Smooth muscle cell of the pulmonary artery (primary cell): ENCODE measurements at places on chromosomes 2 and 18. TPM values are rescaled to one million over a fixed set of nuclear protein-coding genes. Genes with fewer than 3 reads are reported as not detected.

B3GNT7 gene
- total RNA-seq, result 0.52 and 1.1 TPM in 2 replicates

TSPYL6 gene
- total RNA-seq, result not detected in 2 replicates

LRRTM1 gene
- not detected in 2 replicates for total RNA-seq

CNDP2 gene
- 55.8 and 68.5 TPM in 2 replicates for total RNA-seq

MRPS5 gene
- total RNA-seq, result 32.6 and 39.5 TPM in 2 replicates

MFSD2B gene
- 0.03 and 0.13 TPM in 2 replicates for total RNA-seq

STK17B gene
- total RNA-seq, result 60.5 and 86.0 TPM in 2 replicates

ACTG2 gene
- 32.7 and 43.4 TPM in 2 replicates for total RNA-seq

SETBP1 gene
- total RNA-seq, result 3.3 and 5.5 TPM in 2 replicates

RNF152 gene
- total RNA-seq, result 36.8 and 68.2 TPM in 2 replicates

OTOS gene
- not detected in 2 replicates for total RNA-seq

FER1L5 gene
- total RNA-seq, result 0.76 and 0.78 TPM in 2 replicates

CD8A gene
- total RNA-seq, result 0.07 TPM in 1 of 2 replicates, not detected in the other

SMPD4 gene
- total RNA-seq, result 19.7 and 26.6 TPM in 2 replicates

C1GALT1C1L gene
- 0.20 and 1.2 TPM in 2 replicates for total RNA-seq

R3HDM1 gene
- total RNA-seq, result 8.4 and 9.5 TPM in 2 replicates

ONECUT2 gene
- under 0.01 TPM in 1 of 2 replicates, not detected in the other for total RNA-seq

ERFE gene
- 0.56 and 4.8 TPM in 2 replicates for total RNA-seq

TBR1 gene
- total RNA-seq, result 0.03 TPM in 1 of 2 replicates, not detected in the other

PRKAG3 gene
- total RNA-seq, result 0.10 and 0.52 TPM in 2 replicates

SP5 gene
- total RNA-seq, result not detected in 2 replicates

SERPINB3 gene
- total RNA-seq, result 0.07 TPM in 1 of 2 replicates, not detected in the other

FEV gene
- total RNA-seq, result not detected in 2 replicates

TTN gene
- total RNA-seq, result 1.2 and 3.3 TPM in 2 replicates

RAB6C gene
- total RNA-seq, result not detected in 2 replicates

SKOR2 gene
- not detected in 2 replicates for total RNA-seq

TTR gene
- total RNA-seq, result not detected in 2 replicates

KRTCAP3 gene
- 0.39 TPM in 1 of 2 replicates, not detected in the other for total RNA-seq

RBKS gene
- total RNA-seq, result 0.59 and 1.2 TPM in 2 replicates

PRSS56 gene
- not detected in 2 replicates for total RNA-seq

NOP58 gene
- total RNA-seq, result 29.9 and 36.0 TPM in 2 replicates

ATP6V1C2 gene
- not detected in 2 replicates for total RNA-seq

AP1S3 gene
- 18.6 and 41.7 TPM in 2 replicates for total RNA-seq

TUBB6 gene
- total RNA-seq, result 702 and 783 TPM in 2 replicates

FABP1 gene
- total RNA-seq, result not detected in 2 replicates

GALR1 gene
- total RNA-seq, result not detected in 2 replicates
